ENCODE measurements at places on chromosomes 13 and 19.

DNA sequence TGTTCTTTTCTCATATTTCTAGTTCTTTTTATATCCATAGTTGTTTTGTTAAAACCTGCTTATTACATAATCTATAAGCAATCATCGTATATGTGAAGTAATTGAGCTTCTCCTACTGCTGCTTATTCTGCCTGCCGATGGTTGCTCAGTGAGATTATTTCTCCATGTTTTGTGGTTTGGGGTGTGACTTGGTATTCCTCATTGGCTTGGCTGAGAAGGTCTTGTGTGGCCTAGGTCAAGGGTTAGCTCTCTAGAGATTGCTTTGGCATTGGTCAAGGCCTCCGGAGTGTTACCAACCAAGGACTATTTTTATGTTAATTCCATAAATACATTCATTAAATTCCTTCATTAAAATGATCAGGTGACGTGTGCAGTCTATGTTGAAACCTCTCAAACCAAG lies 302.8 kb downstream of the MYO16 start:
- no peak for DNase-seq

GRCh38 chr13:37599519-37599918 lies 951 bp upstream of the POSTN start:
- no peak for DNase-seq

GRCh38 chr13:108957369-108958012 lies 328.1 kb downstream of the MYO16 start:
- no peak for DNase-seq

- no peak for DNase-seq
Observed at GRCh38 chr19:16228637-16229321, 31.1 kb downstream of the AP1M1 start.

DNA sequence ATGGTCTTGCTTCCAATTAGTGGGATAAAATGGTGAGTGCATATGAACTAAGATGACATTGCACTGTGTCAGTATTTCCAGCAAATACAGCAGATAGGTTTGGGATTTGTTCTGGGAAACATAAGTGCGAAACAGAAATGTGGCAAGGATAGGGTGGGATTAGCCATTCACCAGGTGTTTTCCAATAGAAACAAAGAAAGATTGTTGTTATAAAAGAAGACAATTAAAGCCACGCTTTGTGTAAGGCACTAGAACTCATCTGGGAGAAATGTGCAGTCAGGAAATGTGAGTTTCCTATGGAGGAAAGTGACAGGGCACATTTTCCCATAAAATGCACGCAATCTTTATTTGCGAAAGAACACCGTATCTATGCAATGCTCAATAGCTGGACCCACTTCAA lies 1547.8 kb downstream of the EFNB2 start:
- DNase-seq: no peak

GRCh38 chr19:43644181-43644580 lies 4.5 kb upstream of the CADM4 start:
- no peak for DNase-seq

DNA sequence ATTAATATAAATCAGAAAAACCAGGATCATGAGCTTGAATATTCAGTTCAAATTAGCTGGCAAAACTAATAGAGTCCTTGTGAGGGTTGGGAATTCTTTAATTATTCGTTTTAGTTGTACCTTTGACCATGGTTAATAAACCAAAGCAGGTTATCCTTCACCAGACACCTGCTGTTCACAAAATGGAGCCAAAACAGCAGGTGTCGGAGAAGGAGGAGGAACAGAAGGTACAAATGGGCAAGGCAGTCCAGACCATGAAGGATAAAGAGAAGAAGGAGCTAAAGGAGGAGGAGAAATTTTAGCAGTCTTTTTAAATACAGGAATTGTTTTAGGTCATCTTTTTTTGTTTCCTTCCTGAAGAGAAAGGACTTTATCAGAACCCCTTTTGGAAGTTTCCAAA lies 106.1 kb downstream of the NHLRC3 start:
- no peak for DNase-seq

All from tibial artery (tissue), 4 donors.